Muscle of back (tissue), 13 donors: ENCODE measurements at places on chromosomes 2 and 18.

DNA sequence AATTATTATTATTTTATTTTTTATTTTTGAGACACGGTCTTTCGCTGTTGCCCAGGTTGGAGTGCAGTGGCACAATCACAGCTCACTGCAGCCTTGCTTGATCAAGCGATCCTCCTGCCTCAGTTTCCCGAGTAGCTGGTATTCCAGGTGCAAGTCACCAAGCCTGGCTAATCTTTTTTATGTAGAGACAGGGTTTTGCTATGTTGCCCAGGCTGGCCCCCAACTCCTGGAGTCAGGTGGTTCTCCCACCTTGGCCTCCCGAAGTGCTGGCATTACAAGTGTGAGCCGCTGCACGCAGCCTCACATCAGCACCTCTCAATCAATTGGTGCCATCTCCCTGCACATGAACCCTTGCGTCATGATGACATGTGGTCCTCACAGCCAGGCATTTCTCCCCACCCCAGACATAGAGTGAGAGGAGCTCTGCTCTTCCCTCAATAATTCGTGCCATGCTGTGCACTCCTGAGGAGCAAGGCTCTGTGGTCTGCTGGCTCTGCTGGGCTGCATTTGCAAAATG is 5.9 kb downstream of the INPP5D start:
- no peak for DNase-seq

DNA sequence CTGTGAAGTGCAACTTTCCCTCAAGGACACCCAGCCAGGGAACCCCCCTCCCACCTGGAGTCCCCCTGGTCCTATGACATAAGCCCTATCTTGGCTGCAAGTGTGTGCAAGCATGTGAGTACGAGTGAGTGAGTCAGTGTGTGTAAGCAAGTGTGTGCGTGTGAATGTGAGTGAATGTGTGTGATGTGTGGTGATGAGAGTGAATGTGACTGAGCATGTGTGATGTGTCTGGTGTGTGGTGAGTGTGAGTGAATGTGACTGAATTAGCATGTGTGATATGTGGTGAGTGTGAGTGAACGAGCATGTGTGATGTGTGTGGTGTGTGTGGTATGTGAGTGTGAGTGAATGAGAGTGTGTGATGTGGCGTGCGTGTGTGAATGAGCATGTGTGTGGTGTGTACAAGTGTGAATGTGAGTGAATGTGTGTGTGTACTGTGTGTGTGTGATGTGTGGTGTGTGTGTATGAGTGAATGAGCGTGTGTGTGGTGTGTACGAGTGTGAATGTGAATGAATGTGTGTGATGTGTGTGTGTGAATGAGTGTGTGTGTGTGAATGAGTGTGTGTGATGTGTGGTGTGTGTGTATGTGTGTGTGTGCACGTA is 68.8 kb upstream of the SMAD7 start:
- DNase-seq = no peak

- DNase-seq = peak; percentile 14
Measured at GRCh38 chr2:7844414-7844965, 837.4 kb upstream of the ID2 start.

GRCh38 chr2:211598238-211598637 is 940.4 kb downstream of the ERBB4 start:
- DNase-seq = no peak

GRCh38 chr2:240162531-240162930 is 22.1 kb upstream of the OTOS start:
- DNase-seq = no peak
